ENCODE measurements at places on chromosomes 16 and 17.

- H3K4me3 ChIP-seq = no peak overlapping the region
- peaks cover 5% of the 10 kb centered on the region for H3K36me3 ChIP-seq
- H3K27ac ChIP-seq = peak overlapping the region; percentile 51
- H3K4me1 ChIP-seq = peaks cover 40% of the 10 kb centered on the region
- no peak for DNase-seq
- no peaks in the 10 kb centered on the region for H3K27me3 ChIP-seq
Observed at GRCh38 chr17:921161-921560, 58.4 kb downstream of the NXN start.

- peaks cover 25% of the 10 kb centered on the region for H3K4me1 ChIP-seq
- no peak for DNase-seq
- no peak overlapping the region for H3K4me3 ChIP-seq
- H3K27ac ChIP-seq = no peak overlapping the region
- peaks cover 9% of the 10 kb centered on the region for H3K27me3 ChIP-seq
- H3K36me3 ChIP-seq = no peaks in the 10 kb centered on the region
Observed at GRCh38 chr17:82328141-82328993, 5.2 kb downstream of the SECTM1 start.

- H3K27me3 ChIP-seq = no peaks in the 10 kb centered on the region
- no peaks in the 10 kb centered on the region for H3K36me3 ChIP-seq
- no peak overlapping the region for H3K27ac ChIP-seq
- H3K4me1 ChIP-seq = no peaks in the 10 kb centered on the region
- no peak for DNase-seq
- no peak overlapping the region for H3K4me3 ChIP-seq
Observed at GRCh38 chr16:78972006-78972405, 628.5 kb downstream of the MAF start.

- no peaks in the 10 kb centered on the region for H3K27me3 ChIP-seq
- H3K4me1 ChIP-seq = peaks cover 81% of the 10 kb centered on the region
- H3K27ac ChIP-seq = peak overlapping the region; percentile 97
- H3K36me3 ChIP-seq = peaks cover 5% of the 10 kb centered on the region
- no peak for DNase-seq
Observed at GRCh38 chr16:69924777-69925191, 26.4 kb upstream of the CLEC18A start.

DNA sequence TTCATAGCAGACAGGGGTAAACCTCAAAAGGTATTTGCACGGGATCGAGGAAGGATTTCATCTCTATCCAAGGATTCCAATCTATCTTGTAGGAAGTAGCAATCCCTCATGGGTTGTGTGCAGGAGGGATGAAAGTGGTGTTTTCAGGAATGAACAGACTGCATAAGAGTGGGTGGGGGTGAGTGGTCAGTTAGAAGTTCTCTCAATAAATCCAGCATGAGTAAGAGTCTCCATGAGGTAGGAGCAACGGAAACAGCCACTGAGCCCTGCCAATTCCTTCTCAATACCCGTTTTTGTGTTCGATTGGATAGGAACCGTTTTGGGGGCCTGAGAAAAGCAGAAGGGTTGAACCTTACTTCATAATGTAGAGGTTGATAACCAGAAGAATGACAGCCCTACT lies 375.6 kb downstream of the SOX9 start:
- H3K27me3 ChIP-seq = no peaks in the 10 kb centered on the region
- no peak for DNase-seq
- peaks cover 6% of the 10 kb centered on the region for H3K4me1 ChIP-seq

DNA sequence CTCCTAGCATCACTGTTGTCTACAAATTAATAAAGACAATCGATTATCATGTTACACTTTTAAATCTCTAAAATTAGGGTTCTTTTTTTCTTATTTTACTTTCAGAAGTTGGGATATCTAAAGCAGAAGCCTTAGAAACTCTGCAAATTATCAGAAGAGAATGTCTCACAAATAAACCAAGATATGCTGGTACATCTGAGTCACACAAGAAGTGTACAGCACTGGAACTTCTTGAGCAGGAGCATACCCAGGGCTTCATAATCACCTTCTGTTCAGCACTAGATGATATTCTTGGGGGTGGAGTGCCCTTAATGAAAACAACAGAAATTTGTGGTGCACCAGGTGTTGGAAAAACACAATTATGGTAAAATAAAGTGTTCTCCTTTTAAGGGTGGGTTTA lies 2.4 kb downstream of the RAD51C start:
- no peak overlapping the region for H3K4me3 ChIP-seq
- H3K27ac ChIP-seq = no peak overlapping the region
